Stimulated activated CD8-positive, alpha-beta memory T cell treated with anti-CD3 and anti-CD28 coated beads, Interleukin-12 subunit alpha, Interleukin-12 subunit beta, amount 100 ng/mL, for 1 hour (primary cell): ENCODE measurements at places on chromosomes 5 and 9.

- DNase-seq, result no peak
Observed at GRCh38 chr5:102277144-102277543, 18.9 kb downstream of the SLCO4C1 start.

DNA sequence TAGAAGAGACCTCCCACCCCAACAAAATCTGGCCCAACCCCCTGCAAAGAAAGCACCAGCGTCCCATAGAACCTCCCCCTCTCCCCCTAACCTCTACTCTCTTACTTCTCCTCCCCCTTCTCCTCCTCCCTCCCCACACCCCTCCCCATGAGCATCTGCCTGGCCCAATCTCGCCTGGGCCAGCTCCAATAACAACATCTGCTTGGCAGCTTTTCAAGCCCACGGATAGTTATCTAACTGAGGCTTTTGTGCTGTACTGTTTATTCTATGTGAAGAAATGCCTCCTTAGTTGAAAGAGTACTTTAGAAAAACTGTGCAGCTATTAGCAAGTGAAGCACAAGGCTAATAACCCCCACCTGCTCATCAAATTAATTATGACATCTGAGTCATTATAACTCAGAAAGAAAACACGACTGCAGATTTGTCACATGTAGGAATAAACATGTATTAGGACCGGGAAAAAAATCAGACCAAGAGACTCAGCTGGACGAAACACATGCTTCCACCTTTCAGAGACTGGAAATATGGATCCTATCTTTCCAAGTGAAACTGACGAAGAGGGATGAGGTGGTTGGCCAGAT, 42.8 kb downstream of the NFIB start:
- no peak for DNase-seq

DNA sequence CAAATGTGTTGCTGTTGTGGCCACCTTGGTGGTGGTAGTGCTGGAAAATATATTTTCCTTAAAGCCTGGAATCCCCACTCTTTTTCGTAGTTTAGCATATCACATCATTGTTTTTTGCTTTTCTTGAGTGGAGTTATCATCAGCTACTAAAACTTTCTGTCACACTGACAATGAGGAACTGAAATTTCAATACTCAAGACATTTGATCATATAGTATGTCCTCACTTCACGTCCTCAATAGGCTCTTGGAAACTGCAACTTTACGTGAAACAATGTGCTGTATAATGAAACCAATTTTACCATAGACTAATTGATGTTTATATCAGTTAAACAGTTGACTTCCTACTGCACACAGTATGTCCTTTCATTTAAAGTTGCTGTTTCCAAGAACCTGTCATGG, 265.8 kb downstream of the ADGRV1 start:
- DNase-seq, result no peak

GRCh38 chr5:76861612-76862011, 11.8 kb downstream of the S100Z start:
- DNase-seq, result no peak

DNA sequence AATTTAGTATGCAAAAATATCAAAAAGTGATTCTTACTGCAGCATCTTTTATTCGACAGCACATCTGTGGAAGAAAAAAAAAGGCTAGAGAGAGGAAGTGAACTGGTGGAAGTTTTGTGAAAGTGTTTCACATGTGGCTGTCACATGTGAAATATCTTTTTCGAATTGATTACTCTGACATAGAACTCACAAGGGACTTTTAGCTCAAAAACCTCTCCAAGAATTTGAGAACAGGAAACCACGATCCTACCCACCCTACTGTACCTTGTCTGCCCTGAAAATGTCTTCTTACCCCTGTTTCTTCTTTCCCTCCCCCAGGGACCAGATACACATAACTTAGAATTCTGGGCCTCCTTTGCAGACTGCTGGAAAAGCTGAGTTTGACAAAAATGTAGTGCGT, 106.5 kb upstream of the PRRC1 start:
- DNase-seq, result no peak

GRCh38 chr5:138372225-138372624, 19.7 kb downstream of the KDM3B start:
- DNase-seq, result no peak

GRCh38 chr9:6779417-6780241, 21.9 kb downstream of the KDM4C start:
- no peak for DNase-seq

DNA sequence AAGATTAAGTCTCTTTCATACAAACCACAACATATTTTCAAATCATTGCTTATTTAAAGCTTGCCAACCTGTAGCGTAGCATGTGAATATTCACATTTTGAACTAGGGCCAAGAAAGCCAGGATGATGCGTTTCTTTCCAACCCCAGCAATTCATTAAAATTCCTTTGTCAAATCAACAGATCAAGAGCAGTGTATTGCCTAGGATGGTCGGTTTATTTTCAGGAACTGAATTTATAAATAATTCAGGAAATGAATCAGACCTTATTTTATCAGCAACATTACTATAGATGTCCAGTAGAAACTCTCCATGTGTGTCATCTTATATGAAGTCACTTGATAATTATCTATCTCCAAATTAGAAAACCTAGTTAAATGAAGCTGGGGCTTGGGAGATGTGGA, 13.2 kb upstream of the AUH start:
- no peak for DNase-seq

- DNase-seq, result no peak
Observed at GRCh38 chr5:80055491-80056170, 20.5 kb downstream of the THBS4 start.

- no peak for DNase-seq
Observed at GRCh38 chr5:120510994-120511686, 47.0 kb downstream of the PRR16 start.

GRCh38 chr9:132014218-132014805, 65.4 kb downstream of the MED27 start:
- DNase-seq, result no peak

- no peak for DNase-seq
Observed at GRCh38 chr5:133400120-133400519, 212.2 kb downstream of the FSTL4 start.

DNA sequence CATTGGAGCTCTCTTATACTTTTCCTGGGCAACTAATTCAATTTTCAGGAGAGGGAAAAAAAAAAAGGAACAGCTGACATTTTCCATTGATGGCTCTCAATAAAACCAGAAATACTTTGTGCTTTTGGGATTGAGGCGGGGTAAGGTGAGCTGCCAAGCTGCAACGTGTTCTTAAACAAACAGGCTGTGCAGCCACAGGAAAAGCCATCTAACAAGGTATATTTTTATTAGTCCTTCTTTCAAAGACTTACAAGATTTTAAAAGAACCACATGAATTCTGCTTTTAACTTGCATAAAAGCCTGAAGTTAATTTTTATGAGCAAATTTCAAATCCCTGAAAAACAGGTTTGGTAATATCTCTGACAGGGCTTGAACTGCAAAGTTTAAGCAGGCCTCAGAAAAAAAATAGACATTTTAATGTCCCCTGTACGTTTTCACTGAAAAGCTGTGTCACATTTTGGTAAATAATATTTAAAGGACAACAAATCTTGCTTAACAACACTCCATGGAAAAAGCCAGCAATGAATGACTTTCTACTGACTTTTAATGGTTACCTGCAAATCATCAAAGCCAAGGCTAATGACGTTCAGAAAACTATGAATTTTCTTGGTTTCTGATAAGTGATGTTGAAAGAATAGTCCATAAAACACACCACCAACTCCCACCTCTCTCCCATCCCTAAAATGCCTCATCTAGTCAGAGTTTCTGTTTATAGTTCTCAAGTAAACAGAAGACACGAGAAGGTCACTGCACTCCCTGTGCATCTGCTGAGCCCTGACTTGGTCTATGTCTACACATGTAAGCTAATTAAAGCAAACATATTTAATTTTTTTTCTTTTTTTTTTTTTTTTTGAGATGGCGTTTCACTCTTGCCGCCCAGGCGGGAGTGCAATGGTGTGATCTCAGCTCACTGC, 433.6 kb downstream of the PIK3R1 start:
- no peak for DNase-seq

DNA sequence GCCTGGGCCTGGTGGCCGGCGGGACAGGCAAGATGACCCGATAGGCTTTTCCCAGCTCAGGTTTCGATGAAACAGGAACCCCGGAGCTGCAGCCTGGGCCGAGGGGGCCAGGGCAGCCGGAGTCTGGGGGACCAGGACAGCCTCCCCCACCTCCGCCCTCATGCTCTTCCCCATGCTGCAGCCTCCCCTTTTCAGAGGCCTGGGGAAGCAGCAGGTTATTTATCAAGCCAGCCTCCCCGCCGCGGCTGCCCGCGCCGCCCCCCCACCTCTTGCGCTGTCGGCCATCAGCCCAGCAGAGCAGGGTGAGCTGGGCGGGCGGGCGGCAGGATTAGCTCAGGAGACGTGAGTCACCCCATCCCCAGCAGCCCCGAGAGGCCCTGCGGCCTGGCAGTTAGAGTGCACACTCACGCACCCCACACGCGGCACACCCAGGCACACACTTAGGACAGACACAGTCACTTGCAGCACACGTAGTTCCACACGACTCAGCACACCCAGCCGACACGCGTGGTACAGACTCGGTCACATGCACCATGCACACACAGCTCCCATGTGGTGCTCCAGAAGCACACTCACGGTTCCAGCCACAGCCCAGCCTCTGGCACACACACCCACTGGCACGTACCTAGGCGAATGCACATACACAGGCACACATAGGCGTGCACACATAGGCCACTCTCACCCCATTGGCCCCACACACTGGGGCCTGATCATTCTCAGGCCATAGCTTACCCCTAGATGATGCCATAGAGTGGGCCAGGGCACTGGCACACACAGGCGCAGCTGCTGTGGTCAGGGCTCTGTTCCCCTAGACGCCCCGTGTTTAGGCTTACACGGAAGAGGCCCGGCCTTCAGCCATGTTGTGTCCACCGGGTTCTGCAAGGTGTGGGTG, 13.0 kb downstream of the CXXC5 start:
- DNase-seq, result no peak

DNA sequence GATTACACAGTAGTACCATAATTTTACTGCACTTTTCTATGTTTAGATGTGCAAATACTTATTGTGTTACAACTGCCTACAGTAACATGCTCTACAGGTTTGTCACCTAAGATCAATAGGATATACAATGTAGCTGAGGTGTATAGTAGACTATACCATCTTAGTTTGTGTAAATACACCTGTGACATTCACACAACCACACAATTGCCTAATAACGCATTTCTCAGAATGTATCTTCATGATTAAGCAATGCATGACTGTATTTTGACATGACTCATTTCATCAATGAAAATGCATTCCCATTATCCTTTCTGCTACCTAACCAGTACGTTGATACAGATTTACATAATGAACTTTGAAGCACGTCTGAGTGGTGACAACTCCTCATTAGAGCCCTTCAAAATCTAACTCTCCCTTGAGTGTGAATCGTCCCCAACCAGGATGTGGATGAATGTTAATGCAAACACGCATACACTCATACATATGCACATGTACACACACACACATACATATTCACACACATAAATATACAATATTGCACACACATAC, 28.4 kb downstream of the GZMK start:
- no peak for DNase-seq
